Fibroblast of skin of right biceps (primary cell): ENCODE measurements at places on chromosomes 12 and 14.

GRCh38 chr12:32583534-32583933 lies 95.6 kb upstream of the DNM1L start:
- peak; percentile 45 for DNase-seq

DNA sequence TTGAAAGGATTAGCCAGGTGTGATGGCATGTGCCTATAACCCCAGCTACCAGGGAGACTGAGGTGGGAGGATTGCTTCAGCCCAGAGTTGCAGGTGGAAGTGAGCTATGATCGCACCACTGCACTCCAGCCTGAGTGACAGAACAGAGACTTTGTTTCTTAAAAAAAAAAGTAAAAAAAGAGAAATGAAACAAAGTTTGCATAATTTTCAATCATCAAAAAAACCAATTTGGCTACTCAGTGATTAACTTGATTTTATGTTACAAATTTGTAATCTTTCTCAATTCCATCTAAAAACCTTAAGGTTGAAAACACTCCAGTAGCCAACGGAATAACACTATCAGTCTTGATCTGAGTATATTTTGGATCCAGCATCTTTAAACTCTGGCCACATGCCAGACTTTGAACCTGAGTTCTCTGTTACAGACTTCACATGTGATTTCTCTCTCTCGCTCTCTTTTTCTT lies 12.6 kb upstream of the DENND5B start:
- DNase-seq = no peak

- peak; percentile 65 for DNase-seq
These were observed 378.7 kb downstream of the PRKD1 start for GRCh38 chr14:29548948-29549370.

- no peak for DNase-seq
These were observed 28.3 kb downstream of the MTHFD1 start for GRCh38 chr14:64416348-64416932.

DNA sequence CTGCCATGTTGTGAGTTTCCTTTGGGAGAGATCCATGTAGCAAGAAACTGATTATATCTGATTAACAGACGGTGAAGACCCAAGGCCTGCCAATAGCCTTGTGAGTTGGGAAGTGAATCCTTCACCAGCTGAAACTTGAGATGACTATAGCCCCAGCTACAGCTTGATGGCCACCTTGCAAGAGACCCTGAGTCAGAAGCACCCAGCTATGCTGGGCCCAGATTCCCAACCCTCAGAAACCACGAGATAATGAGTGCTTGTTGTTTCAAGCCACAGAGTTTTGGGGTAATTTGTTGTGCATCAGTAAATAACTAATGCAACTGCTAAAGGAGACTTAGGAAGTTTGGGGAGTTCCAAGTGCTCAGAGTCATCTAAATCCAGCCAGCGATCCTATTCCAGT lies 80.3 kb downstream of the AVPR1A start:
- peak; percentile 18 for DNase-seq

- DNase-seq = no peak
These were observed 317.5 kb upstream of the DIO3 start for GRCh38 chr14:101243587-101244338.

DNA sequence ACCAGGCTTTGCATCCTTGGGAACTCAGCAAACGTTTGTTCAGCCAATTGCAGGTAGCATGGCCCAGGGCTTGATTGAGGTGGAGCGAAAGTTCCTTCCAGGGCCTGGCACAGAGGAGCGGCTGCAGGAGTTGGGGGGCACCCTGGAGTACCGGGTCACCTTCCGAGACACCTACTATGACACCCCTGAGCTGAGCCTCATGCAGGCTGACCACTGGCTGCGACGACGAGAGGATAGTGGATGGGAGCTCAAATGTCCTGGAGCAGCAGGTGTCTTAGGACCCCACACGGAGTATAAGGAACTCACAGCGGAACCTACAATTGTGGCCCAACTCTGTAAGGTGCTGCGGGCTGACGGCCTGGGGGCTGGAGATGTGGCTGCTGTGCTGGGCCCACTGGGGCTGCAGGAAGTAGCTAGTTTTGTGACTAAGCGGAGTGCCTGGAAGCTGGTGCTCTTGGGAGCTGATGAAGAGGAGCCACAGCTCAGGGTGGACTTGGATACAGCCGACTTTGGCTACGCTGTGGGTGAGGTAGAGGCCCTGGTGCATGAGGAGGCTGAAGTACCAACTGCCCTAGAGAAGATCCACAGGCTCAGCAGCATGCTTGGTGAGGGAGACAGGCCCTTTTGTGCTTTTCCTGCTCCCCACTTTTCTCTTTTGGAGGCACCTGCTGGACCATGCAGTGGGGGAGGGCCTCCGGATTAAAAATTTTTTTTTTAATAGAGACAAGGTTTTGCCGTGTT lies 799 bp downstream of the THTPA start:
- DNase-seq = no peak

DNA sequence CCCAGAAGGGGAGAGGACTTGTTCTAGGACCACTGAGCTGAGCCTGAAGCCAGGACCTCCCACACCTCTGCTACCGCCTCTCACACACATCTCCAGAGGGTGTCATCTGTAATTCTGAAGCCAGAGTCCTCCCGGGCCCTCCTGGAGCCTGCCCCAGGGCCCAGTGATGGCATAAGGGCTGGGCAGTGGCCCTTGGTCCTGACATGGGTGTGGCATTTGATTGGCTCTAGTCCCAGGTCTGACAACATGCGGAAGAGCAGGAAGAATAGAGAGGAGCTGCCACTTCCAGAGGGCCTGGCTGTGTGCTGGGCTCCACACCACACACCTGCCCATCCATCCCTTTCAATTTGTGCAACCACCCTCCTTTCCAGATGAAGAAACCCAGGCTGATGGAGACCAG lies 144.3 kb upstream of the GSC start:
- DNase-seq = no peak

DNA sequence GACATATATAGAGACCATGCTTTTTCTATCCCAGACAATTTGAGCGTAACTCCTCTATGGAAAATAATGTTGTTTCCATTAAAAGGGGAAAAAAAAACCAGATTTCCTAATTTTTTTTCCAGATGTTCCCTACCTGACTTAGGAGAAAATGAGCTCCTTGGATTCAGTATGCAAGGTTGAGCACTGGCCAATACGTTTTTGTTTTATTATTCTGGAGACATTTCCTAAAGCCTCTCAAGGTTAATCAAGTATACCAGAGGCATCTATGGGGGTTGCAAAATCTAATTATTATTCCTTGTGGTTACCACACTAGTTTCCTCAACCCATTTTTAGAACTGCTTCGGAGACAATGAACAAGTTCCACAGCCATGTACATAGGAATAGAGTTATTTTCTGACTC lies 291.3 kb downstream of the SLC16A7 start:
- no peak for DNase-seq

- peak; percentile 40 for DNase-seq
These were observed 81.2 kb upstream of the ATP2B1 start for GRCh38 chr12:89789862-89790261.

- no peak for DNase-seq
These were observed 70.1 kb downstream of the CLIP1 start for GRCh38 chr12:122352394-122352793.

DNA sequence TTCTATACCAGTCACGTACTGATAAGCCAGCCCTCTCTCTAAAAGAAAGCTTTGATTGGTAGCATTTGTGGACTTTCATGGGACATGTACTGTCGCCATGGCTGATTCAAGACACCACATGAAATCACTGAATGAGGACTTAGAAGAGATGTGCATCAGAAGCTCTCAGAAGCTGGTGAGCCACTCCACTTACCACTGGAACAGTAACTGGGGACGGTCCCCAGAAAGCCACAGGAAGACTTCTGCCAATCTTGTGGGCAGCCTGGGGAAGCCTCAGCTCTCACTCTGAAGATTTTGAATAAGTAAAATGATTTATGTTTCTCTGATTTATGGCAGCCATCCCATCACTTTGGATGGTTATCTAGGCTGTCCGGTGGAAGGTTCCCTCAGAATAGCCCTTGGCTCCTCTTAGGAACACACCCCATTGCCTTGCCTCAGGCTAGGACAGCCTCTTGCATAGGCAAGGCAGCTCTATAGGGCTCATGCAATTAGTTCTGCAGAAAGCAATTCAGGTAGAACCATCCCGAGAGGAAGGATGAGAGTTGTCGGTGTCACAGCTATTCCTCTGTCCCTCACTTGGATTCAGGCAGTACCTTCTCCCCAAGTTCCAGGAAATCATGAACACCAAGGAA lies 9.8 kb downstream of the DHRS1 start:
- no peak for DNase-seq

GRCh38 chr14:102941419-102942011 lies 19.1 kb downstream of the AMN start:
- no peak for DNase-seq

DNA sequence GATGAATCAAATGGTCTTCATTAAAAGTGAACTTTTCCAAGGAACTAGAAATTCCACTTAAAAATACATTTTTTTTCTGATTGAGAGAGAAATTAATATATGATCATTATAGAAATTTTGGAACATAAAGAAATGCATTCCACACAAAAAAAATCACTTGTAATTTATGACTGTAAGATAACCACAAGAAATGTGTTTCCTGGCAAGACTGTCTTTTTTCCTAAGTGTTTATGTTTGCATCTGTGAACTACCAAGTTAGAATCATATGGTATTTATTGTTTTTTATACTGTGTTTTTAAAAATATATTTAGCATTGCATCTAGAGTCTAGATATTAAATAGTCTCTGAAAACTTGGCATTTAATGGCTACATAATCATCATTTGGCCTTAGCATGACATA lies 726.8 kb downstream of the BCL11B start:
- no peak for DNase-seq

DNA sequence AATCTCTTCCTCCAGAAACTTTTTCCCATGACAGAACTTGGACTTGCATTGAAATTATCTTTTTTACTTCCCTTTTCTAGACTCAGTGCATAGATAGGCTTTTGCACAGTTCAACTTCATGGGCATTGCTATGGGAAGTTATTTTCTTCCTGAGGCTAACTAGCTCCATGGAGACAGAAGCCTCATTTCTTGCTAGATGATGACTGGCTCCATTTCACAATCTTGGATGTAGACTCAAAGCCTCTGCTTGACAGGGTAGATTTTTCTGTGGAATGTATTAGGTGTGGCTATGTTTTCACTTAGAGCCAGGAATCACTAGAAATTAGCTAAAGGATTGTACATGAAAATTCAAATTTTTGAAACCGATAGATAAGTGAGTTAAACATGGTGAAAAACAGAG lies 884.1 kb upstream of the MGAT4C start:
- DNase-seq = peak; percentile 57

DNA sequence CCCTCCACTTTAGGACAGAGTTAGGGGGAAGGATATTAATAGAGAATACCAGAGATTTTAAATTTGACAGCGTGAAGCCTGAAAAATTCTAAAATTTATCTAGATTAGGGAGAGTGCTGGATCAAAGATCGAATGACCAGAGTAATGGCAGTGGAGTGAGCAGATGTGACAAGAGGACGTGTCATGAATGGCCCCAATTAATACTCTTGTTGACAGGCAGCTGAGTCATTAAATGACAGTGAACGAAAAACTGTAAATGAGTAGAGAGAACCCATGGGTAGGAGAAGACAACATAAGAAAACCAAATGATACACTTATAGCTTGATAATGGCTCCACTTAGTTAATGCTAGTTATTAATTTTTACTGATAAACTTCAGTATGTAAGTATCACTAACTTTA lies 73.9 kb upstream of the PLEKHA5 start:
- DNase-seq = no peak

DNA sequence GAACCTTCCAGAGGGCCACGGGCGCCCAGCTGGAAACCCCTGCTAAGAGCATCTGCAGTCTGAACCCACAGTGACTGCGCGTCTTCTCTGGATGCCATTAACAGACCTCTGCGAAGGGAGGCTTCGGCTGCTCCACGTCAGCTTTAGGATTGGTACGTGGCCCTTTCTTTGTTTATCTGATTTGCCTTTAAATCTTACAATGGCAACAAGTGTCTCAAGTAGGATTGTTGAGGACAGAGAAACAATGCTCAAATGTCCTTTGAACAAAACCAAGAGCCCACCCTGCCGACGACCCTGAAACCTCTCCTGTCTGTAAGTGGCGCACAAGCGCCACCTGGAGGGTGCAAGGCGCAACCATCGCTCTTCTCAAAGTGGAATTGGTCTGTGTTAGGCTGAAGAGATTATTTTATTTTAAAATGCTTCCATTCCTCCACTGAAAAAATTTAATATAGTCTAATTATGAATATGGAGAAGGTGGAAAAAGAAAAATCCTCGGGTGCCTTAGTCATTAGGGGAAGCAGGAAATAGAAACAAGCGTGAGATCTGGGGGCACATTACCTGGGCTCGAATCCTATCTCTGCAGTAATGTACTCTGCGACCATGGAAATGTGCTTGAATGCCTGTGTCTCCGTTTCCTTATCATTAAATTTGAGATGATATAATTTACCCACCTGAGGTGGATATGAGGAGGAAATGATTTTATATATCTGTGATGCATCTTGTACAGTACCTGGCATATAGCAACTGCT lies 82.6 kb upstream of the PTPRB start:
- DNase-seq = peak; percentile 58

GRCh38 chr12:50765095-50765911 lies 1.4 kb downstream of the ATF1 start:
- DNase-seq = peak; percentile 42

GRCh38 chr12:79407671-79408622 lies 282.8 kb downstream of the PAWR start:
- DNase-seq = peak; percentile 93

DNA sequence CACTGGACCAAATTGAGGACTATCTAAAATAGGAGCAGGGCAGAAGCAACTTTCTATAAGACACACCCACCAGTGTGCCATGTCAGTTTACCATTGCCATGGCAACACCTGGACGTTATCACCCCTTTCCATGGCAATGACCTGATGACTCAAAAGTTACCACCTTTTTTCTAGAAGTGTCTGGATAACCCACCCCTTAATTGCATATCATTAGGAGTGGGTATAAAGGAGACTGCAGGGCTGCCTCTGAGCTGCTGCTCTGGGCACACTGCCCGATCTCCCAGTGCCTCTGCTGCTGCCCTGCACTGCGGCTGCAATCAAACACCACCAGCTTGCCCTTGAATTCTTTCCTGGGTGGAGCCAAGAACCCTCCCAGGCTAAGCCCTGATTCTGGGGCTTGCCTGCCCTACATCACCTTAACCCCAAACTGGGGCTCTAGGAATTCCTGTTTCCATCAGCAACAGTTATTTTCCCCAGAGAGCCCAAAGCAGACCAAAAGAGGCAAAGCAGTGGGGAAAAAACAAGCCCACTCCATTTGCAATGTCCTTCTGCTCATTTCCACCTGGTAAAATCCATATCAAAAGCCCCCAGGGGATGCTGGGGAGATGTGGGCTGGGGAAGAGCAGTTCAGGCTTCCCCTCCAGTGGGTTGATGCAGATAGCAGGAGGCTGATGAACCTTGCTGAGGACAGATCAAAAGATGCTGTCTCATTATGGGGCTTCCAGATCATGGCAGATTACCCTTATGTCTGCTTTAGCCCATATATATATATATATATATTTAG lies 129.5 kb upstream of the NCOR2 start:
- DNase-seq = no peak

GRCh38 chr12:85279449-85280164 lies 413 bp upstream of the ALX1 start:
- no peak for DNase-seq

GRCh38 chr12:27324530-27324929 lies 8.1 kb upstream of the BMAL2 start:
- DNase-seq = no peak
